Activated T-cell treated with anti-CD3 and anti-CD28 coated beads for 1 hour (primary cell): ENCODE measurements at places on chromosomes 7 and 10.

DNA sequence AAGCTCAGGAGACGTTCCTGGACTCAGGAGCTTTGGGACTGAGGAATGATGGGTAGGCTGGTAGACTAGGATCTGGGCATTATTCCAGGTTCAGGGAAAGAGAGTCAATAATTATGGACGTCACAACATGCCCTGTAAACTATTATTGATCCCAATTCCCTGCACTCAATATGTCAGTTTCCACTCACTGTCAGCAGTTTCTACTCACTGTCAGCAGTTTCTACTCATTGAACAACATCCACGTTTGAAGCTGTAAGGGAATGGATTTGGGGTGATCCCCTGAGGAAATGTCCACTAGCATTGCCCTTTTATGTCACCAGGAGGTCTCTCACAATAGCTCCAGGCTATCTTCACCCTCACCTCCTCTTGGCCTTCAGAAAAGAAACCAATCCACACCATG, 1268.6 kb downstream of the TYW1 start:
- DNase-seq: no peak

DNA sequence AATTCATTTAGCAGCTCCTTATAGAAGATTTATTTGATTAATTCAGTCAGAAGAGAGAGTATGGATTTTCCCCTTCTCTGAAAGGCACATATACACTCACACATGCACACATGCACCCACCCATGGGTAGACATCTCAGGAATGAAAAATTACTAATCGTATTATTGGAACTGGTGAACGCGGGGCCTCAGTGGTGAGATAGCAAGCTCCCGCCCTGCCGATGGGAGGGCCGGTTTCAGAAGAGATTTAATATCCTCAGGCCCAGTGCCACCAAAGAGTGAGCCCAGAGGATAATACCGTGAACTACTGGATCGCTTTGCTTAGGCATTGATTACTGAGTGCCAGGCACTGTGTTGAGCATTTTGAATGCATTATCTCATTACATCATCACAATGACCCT, 38.0 kb upstream of the EMX2 start:
- DNase-seq: no peak

GRCh38 chr10:71512312-71512711, 115.6 kb downstream of the CDH23 start:
- DNase-seq: no peak

- no peak for DNase-seq
Observed at GRCh38 chr7:47526466-47526865, 55.4 kb downstream of the TNS3 start.

- no peak for DNase-seq
Observed at GRCh38 chr10:94178475-94179253, 184.1 kb downstream of the NOC3L start.

DNA sequence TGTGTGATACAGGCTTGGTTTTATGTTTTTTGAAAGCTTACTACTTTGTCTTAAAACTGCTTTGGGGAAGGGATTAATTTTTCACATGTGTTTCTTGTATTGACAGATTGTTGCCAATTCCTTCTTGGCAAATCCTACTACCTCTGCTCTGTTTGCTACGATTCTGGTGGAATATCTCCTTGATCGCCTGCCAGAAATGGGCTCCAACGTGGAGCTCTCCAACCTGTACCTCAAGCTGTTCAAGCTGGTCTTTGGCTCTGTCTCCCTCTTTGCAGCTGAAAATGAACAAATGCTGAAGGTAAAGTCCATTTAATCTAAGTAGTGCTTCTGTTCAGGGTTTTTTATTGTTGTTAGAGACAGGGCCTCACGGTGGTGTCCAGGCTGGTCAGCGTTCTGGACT, 33.6 kb downstream of the TRRAP start:
- no peak for DNase-seq

GRCh38 chr10:63752318-63752717, 231.1 kb downstream of the REEP3 start:
- DNase-seq: no peak

DNA sequence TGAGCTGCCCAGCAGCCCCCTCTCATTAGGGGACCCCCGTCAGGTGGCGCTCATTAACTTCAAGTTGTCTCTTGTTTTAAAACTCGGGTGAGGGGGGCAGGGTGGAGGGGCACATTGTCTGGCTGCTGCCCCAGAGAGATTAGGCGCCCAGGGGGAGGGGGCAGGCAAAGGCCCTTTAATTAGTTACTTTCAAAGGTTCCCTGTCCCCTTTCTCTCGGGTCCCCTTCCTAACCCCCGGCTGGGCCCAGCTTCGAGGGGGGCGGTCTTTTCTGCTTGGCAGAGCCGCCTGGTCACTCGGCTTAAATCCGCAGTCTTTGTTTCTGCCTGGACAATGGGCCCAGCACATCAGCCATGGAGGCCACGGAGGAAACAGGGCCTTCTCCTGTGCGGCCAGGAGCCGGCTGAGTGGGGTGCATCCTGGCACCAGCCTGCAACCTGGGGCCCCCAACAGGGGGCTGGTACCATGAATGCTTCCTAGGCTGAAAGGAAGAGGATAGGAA, 38.9 kb upstream of the SLF2 start:
- no peak for DNase-seq

DNA sequence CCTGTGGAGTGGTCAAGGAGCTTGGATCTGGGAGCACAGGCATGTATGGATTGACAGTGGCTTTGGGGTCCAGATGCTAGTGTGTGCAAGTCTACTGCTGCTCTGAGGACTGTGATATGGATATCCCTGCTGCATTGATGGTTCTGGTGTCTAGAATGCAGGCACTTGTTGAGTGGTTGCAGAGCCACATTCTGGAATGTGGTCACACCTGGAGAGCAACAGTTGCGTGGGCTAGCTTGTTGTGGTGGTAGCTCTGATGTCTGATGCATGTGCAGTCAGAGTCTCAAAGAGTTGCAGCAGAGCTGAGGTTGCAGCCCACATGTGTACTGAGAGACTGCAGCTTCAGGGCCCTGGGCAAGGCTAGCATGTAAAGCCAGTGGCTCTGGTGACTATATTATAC, 43.2 kb downstream of the CCDC7 start:
- no peak for DNase-seq

DNA sequence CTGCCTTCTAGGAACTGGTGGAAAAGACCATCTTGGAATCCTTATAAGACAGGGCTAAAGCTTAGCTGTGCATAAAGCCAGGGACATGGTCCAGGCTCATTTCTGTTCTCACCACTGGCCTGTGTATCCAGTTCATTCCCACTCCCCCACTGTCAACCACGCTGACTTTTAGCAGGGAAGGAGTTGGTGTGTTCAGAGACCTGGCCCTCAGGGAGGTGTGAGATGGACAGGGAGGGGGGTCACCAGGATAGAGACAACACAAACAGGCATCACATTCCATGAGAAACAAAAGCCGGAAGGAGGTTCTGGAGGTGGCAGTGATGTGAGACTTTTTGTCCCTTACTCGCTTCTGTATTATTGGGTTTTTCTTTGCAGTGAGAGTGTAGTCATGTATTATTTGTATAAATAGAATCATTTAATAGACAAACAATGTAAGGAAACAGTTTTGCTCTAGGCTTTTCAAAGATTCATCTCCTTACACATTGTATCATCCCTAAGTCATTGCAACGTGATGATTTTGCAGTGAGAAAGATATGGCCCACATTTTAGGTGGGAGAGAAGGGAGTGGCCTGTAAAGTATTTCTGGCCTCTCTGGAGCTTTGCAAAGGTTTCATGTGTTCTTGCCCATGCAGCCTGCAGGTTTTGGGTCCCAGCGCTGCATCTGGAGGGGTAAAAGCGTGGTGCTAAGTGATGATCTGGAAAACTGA, 52.0 kb downstream of the EEPD1 start:
- no peak for DNase-seq

DNA sequence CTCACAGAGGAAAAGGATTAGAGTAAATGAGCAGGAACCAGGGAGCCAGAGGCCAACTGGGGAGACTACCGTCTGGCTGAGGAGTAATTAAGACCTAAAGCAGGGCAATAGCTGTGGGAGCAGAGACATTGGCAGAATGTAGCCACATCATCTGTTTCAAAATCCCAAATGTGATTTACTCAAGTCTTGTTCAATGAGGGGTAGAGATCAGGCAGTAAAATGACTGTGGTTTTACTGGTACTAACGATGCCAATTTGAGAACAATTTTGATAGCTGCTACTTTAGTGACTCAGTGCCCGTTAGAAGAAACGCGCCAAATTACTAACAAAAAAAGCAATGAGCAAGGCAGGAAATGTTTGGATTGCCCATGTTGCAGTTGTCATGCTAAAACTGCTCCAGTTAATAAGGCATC, 12.7 kb upstream of the MIOS start:
- no peak for DNase-seq

GRCh38 chr7:34222722-34223121, 317.4 kb downstream of the BMPER start:
- no peak for DNase-seq

GRCh38 chr7:44665531-44666213, 59.2 kb downstream of the OGDH start:
- DNase-seq: no peak

DNA sequence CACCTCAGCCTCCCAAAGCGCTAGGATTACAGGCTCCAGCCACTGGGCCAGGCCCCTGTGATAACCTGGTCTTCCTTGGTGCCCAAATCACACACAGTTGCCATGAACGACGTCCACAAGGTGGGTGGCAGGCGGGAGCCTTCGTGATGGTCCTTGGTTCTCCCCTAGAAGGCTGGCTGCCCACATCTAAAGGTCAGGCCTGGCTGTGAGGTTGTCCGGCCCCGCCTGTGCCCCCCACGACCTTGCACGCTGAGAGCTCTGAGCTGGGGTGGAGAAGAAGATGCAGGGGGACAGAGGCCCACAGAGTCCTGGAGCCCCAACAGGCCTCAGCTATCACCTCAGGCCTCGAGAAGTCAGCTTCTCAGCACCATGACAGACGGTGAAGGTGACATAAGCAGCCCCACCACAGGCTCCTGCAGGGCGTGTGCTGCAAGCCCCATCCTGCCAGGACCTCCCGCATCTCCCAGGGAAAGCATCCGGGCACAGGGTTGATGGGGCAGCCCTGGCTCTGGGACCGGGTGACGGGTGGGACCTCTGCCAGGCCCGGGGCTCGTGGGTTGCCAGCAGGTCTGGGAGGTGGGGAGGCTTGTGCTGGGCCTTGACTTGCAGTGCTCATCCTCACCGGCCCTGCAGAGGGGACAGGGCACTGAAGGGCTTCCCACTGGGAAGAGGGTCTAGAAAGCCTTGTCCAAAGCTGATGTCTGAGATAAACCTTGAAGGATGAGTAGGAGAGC, 217.4 kb downstream of the WDR37 start:
- DNase-seq: no peak

DNA sequence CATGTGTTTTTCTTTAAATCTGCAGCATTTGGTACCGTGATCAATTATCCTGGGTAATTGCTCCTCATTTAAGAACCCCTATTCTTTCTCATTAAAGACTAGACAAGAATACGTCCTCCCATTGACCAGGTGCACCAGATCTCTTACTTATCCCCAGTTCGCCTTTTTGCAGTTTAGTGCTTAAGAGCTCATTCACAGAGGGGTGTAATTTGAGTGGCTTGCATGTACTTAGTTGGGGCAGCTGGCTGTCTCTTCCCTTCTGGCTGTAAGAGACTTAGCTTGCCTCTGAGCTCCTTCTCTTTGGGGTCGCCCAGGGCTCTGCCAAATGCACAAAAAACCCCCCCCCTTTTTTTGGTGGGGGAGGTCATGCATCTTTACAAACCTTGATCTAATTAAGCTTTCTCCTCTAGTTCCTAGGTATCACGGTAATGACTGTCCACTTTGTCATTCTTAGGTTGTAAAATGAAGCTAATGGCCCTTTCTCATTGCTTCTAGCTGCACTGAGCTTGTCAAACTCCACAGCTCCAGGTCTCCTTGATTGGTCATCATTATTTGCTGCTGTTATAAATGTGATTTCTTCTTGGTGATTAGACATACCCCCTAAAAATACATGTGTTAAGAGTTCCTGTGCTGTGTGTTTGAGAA, 26.3 kb downstream of the GAD2 start:
- no peak for DNase-seq
